ENCODE measurements at places on chromosomes 12 and 14.

DNA sequence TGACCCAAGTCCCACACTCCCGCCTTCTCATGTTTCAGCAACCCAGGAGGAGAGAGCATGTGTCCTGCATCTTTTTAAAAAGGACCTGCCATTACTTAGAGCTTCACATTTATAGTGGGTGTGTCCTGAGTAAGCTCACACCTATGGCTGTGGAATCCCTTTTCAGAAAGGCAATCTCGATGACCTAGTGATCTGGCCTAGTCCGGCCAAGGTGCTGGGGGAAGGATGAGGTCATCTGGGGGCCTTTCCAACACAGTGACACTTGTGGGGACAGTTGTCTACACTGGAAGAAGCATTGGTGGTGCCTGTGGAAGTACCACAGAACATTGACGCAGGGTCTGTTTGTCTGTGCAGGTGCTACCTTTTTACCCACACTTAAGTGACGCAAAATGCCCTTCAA, 8.2 kb downstream of the TCP11L2 start:
- DNase-seq: no peak

DNA sequence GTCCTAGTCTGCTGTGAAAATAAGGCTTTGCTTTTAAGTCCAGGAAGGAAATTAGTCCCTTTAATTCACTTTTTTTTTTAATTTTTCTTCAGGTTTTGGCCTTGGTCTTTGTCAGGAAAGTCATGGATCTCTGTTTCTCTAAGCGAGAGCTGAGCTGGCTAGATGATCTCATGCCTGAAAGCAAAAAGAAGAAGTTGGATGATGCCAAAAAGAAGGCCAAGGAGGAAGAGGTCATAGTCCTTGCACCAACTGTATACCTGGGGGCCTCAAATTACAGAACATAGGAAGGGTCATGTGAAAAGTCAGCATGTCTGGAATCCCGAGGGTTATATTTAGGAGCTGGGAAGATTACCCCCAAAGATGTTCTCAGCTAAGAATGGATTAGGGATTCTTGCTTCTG, 72.3 kb downstream of the SLC4A8 start:
- DNase-seq: no peak

GRCh38 chr12:131362291-131363211, 348.3 kb upstream of the SFSWAP start:
- no peak for DNase-seq

GRCh38 chr12:122976648-122976975, 1.6 kb downstream of the OGFOD2 start:
- DNase-seq: no peak

DNA sequence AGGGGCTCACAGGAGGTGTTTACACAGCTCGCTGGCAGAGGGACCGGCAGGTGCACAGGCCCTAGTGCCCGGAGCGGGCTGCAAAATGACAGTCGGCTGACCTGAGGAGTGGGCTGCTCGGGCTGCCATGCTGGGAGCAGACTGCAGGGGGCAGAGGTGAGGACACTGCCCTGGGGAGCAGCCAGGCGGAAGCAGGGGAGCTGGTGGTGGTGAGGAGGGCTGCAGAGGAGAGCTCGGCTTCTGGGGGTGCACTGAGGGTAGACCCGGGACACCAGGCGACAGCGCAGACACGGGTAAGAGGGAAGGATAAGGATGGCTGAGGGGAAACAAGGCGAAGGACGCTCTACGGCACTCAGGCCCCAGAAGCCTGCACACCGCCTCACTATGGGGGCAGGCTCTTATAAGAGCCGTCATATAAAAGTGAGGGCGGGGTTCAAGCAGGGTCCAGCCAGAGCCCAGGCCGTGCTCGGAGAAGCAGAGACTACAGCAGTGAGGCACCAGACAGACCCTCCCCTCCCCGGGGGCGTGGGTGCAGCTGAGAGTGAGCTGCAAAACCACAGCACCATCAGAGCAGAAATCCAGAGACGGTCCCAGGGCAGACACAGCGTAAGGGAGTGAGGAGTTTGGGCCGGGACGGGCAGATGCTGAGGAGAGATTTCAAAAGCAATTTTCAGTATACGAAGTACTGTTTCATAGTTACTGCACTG, 62.5 kb downstream of the CCDC88C start:
- DNase-seq: no peak

GRCh38 chr12:97821806-97822205, 359.2 kb downstream of the RMST start:
- DNase-seq: no peak
